Stimulated activated CD8-positive, alpha-beta memory T cell treated with anti-CD3 and anti-CD28 coated beads, Interleukin-4, amount 100 ng/mL, for 24 hours (primary cell): ENCODE measurements at places on chromosomes 2 and 18.

- no peak for DNase-seq
Measured at GRCh38 chr2:29012211-29012681, 31.1 kb downstream of the TOGARAM2 start.

- DNase-seq, result no peak
Measured at GRCh38 chr2:169796441-169796840, 2.2 kb upstream of the SSB start.

DNA sequence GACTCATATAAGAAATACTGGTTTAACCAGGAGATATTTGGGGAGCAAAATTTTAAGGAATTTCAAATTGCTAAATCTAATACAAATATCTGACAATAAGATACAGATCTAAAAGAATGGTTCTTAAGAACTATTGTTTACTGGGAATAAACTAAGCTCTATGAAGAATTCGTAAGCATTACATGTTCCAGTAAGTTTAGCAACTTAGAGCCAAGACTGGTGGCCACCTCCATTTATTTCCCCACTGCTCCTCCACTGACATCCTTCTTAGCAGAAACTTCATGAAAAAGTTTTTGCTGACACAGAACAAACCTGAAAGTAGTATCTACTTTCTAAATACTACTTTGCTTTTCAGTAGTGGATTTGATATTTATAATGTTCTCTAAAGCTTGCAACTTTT lies 83.0 kb downstream of the ACSL3 start:
- no peak for DNase-seq

DNA sequence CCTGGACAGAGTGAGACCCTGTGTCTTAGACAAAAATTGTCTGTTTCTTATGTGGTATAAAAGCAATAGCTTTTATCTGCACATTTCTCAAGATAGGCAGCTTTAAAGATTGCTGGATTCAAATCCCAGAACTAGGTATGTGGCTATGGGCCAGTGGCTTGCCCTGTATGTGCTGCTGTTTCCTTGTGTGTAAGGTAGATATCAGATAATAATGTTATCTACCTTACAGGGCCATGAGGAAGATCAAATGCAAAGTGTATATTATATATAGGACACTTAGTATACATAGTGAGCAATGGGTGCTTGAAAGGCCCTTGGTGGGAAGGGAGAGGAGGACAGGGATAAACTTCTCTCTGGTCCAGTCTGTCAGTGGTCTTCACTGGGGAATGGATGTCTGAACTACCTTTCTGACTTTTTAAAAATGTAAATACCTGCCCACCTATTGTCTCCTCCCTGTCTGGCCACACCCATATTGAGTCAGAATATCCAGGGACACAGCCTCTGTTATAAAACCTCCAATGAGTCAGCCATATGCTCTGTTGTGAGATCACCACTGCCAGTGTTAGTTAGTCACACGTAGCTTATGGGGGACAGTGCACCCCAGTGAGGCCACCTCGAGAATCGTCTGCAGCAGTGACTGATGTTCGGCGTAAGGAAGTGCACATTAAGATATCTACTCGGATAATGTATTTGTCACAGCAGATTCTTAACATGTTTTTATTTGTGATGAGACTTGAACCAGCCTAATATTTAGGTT lies 383.4 kb downstream of the PTPRM start:
- DNase-seq, result no peak

DNA sequence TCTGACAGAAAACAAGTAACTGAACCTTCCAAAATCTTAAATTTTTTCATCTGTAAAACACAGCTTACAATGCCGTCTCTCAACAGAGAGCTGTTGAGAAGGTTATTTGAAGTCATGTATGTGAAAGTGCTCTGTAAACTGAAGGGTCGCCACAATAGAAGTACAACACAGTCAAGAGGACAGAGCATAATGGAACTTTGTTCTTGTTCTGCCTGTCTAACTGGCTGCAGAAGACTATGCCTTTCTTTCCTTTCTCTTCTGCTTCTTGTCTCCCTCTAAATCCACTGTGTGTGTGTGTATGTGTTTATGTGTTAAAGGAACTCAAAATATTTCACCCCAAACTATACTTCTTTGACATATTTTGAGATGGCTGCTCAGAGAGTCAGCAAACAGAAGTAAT lies 365.8 kb upstream of the RND3 start:
- DNase-seq, result no peak
